ENCODE measurements at places on chromosomes 4 and X. TPM values are rescaled to one million over a fixed set of nuclear protein-coding genes. Genes with fewer than 3 reads are reported as not detected.

EDA2R gene
- total RNA-seq: 0.62 TPM

FAM156B gene
- 10.6 TPM for total RNA-seq

NONO gene
- total RNA-seq: 372 TPM

- no peak for DNase-seq
Measured at GRCh38 chrX:9205599-9206223, 171.8 kb upstream of the FAM9B start.

DNA sequence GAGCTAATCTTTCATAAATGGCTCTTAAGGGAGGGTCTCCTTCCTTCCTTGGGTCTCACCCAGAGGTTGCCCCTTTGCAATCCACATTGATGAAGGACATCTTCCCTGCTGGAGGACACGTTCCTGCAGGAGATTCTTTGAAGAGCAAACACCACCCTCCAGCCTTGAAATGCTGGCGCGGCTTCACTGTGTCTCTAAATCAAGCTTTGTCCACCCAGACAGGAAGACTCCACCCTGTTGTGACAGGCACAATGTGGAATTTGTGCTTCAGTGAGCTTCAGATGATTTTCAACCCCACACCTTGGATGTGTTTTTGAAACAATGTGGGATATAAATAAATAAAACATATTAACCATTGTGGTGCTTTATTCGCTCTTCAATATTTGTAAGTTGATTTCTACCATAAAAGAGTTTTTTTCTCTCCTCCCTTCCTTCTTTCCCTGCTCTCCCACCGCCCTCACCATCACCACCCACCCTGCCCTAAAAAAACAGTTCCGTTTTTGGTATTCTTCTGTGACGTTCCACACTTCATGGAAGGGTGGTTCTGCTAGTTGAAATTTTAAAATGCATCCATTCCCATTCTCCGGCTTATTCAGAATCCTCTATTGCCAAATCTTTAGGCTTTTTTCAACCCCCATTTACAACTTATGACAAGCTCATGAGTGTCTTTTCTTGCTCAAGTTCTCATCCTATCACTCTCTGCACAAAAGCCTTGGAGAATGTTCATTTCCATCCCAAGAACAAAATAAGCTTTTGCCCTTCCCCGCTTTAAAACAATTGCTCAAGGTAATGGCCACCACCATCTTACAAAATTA lies 264.3 kb downstream of the RAPGEF2 start:
- DNase-seq: peak; percentile 8

- no peak for DNase-seq
Measured at GRCh38 chr4:71240094-71240493, 98.7 kb upstream of the SLC4A4 start.

PHF8 gene
- total RNA-seq: 9.5 TPM

GRCh38 chrX:31314921-31315320 lies 243.1 kb upstream of the FTHL17 start:
- DNase-seq: no peak

TMSB15C gene
- total RNA-seq: 43.8 TPM

GRCh38 chr4:105808030-105808749 lies 87.1 kb upstream of the NPNT start:
- DNase-seq: no peak

GRCh38 chr4:175773566-175773965 lies 38.5 kb downstream of the GPM6A start:
- DNase-seq: no peak

GRCh38 chr4:59644765-59645164 lies 1555.4 kb upstream of the ADGRL3 start:
- no peak for DNase-seq

DNA sequence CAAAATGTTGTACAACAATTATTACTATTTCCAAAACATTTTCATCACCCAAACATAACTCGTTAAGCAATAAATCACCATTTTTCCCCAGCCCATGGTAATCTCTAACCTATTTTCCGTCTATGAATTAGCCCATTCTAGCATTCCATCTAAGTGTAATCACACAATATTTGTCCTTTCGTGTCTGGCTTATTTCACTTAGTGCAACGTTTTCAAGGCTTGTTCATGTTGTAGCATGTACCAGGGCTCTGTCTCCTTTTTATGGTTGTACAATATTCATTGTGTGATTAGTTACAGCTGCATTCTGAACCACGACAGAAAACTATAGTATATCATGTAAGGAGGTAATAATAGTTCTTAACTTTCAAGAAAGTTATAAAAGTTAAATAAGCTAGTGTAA lies 656.0 kb upstream of the HS3ST1 start:
- DNase-seq: no peak

MAGEC3 gene
- total RNA-seq: 0.47 TPM

MAP7D3 gene
- total RNA-seq: 1.4 TPM

GABRQ gene
- total RNA-seq: 0.47 TPM

PRMT9 gene
- total RNA-seq: 16.7 TPM

- no peak for DNase-seq
Measured at GRCh38 chr4:140469791-140470733, 28.0 kb downstream of the MGAT4D start.

GSX2 gene
- total RNA-seq: 1.1 TPM

DNA sequence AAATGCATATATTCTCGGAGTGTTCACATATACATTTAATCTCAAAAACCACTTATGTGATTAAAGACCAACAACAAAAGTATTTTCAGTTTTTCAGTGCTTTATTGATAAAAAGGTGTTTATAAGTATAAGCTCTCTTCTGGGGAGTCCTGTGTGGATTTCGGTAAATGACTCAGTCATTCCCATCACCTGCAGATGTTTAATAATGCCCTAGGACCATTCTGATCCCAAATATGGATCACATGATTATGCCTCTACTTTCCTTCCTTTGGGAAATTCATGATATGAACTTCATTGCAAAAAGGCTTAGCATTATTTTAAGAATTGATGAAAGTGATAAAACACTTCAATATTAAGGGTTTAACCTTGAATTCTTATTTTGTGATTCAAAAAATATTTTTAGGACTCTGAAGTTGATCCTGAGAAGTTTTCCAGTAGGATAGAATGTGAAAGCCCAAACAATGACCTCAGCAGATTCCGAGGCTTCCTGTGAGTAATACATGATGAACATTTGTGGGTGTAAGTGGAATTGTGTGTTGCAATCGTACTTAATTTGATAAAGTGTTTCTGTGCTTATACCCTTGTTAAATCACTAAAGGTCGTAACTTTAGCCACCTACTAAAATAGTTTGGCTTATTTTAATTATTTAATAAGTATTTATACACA lies 40.2 kb downstream of the ATP10D start:
- DNase-seq: no peak

DNA sequence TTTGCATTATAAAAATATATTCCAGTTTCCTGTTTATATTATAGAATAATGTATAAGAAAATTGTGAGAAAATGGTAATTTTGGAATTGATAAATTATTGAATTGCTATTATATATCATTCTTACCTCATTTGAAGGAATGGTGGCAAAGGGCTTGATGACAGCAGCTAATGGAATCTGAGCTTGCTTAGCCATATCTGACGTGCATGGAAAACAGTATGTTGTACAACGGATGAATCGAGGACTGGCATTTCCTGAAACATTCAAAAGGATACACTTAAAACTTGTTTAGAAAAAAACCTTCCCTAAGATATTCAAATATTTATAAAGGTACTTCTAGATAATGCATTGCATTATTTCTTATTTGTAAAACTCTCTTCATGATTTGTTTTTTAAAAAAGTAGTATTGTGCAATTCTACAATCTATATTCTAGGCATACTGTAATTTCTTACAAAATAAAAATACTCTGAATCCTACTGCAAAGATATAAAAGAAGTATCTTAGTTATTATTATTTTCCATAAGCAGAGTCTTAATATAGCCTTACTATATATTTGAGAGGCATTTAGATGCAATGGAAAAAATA lies 38.3 kb downstream of the SEC24D start:
- no peak for DNase-seq

GRCh38 chrX:4240541-4241194 lies 527.2 kb upstream of the PRKX start:
- no peak for DNase-seq

SSX2B gene
- total RNA-seq: not detected

GRCh38 chr4:181662383-181662782 lies 580.8 kb upstream of the TENM3 start:
- DNase-seq: no peak

GRCh38 chr4:21790438-21791029 lies 158.0 kb downstream of the KCNIP4 start:
- no peak for DNase-seq

DNA sequence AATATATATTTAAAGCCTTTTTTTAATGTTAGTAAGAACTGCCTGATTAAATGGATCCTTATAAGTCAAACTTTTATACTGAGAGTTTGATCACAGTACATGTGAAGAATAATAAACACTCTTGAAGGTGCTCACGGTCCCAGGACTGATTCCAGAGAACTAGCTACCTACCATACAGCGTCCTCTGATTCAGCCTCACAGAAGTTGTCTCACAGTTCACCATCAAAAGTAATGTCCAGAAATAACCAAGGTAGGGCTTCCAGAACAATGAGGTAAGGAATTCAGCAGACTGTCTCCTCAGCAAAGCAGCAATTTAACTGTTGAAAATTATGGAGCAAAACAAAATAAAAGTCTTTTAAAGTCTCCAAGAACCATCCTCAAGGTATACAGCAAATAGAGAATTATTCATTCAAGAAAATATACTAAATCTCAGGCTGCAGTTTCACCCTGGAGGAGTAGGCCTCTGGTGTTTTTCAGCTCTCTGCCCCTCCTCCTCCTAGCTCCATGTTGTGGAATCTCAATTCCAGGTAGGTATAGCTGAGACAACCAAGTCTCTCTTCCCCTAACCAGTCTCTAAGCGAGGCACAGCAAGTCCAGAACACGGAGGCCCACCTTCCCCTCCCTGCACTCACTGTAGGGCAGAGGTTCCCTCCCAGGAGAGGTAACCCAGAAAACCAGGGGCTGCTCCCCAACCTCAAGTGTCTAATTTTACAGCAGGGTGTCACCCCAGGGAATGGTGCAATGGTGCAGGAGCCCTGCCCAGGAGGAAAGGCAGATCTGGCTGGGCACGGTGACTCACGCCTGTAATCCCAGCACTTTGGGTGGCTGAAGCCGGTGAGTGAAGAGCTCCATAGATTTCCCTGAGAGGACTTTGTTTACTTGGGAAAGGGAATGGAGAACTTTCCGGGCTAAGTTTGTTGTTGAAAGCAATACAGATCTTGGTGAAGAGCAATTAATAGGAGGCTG lies 28.6 kb downstream of the FAM241A start:
- no peak for DNase-seq

- no peak for DNase-seq
Measured at GRCh38 chrX:141669689-141670088, 28.9 kb downstream of the SPANXD start.

SSX2 gene
- total RNA-seq: not detected

DNA sequence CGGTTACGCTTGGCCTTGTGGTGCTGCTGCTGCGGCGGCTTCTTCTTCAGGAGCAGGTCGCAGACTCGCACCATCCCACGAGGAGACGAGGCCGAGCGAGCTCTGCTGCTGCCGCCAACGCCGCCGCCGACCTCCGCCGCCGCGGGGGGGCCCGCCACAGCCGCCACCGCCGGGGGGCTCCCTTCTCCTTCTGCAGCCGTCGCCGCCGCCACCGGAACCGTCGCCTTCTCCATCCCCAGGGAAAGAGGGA lies 237 bp downstream of the ANKRD17 start:
- DNase-seq: no peak

- peak; percentile 36 for DNase-seq
Measured at GRCh38 chr4:148079961-148080360, 348.1 kb downstream of the ARHGAP10 start.

GRCh38 chr4:109113521-109113920 lies 188.9 kb downstream of the COL25A1 start:
- DNase-seq: no peak

GRCh38 chrX:41288641-41289040 lies 45.3 kb upstream of the DDX3X start:
- DNase-seq: no peak

GRCh38 chr4:96164814-96165351 lies 325.0 kb downstream of the PDHA2 start:
- DNase-seq: no peak

- no peak for DNase-seq
Measured at GRCh38 chr4:89741768-89742167, 95.2 kb downstream of the SNCA start.

GRCh38 chr4:182325848-182326255 lies 82.7 kb downstream of the TENM3 start:
- DNase-seq: no peak

DNA sequence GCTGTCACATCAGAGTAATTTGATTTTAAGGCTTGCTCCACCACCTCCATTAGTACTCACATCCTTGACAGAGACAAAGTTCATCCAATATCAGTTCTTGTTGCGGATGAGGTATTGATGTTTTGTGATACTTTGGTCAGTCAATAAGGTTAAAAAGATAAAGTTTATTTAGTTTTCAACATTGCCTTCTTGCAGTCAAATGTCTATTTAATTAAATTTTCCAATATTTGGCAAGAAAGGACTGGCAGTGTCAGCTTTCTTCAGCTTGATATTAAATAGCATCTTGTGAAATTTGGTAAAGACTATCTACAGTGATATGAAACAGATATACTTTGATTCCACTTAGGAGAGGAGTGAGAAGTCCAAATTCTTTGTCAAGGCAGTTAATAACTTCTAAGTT lies 493.4 kb downstream of the ADGRL3 start:
- DNase-seq: no peak

MPC1L gene
- total RNA-seq: not detected

DNA sequence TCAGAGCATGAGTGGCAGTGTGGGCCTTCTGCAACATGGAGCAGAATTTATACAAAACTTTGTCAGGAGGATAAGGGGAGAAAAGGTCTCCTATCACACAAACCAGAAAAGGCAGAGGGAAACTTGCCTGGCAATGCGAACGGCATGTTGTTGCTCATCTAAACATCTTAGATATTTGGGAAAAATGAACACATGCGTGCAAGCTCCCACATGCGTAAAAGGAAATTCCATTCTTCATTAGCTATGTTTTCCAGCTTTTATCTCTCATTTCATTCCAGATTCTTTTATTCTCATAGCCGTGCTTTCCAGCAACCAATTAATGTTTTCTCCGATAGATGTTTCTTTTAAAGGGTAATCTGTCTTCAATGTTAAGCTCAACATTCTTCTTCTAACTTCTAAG lies 31.3 kb upstream of the GBA3 start:
- no peak for DNase-seq

- DNase-seq: no peak
Measured at GRCh38 chr4:147578051-147578476, 39.1 kb upstream of the TMEM184C start.

All from occipital lobe (tissue), 3 donors.